ENCODE measurements at places on chromosomes 11 and 22. TPM values are rescaled to one million over a fixed set of nuclear protein-coding genes. Genes with fewer than 3 reads are reported as not detected.

Gene OR4D5
- total RNA-seq: 0.52 TPM

Gene FGF3
- not detected for total RNA-seq

Gene SYCE3
- not detected for total RNA-seq

Gene NFAM1
- 0.52 TPM for total RNA-seq

Gene OR5P2
- total RNA-seq: not detected

Gene CARD10
- total RNA-seq: 5.7 TPM

Gene OR52A1
- total RNA-seq: not detected

Gene CDK2AP2
- 2.6 TPM for total RNA-seq

Gene VEGFB
- total RNA-seq: 24.5 TPM

Gene OR8G1
- total RNA-seq: under 0.01 TPM

Gene ACRV1
- 0.52 TPM for total RNA-seq

Gene SYT13
- total RNA-seq: 0.52 TPM

Gene STIM1
- 54.8 TPM for total RNA-seq
